Gastrocnemius medialis (tissue), 4 donors: ENCODE measurements at places on chromosomes 6 and 20. TPM values are rescaled to one million over a fixed set of nuclear protein-coding genes. Genes with fewer than 3 reads are reported as not detected.
A peak's percentile ranks its signal among the peaks of the same experiment; 100 is the strongest.

- no peak for DNase-seq
These were observed 6.7 kb downstream of the TMEM151B start for GRCh38 chr6:44276667-44277640.

- DNase-seq: peak; percentile 61
These were observed 54.3 kb upstream of the GMPR start for GRCh38 chr6:16184129-16184528.

- no peak for DNase-seq
These were observed 151.1 kb upstream of the BMP2 start for GRCh38 chr20:6616421-6616820.

DNA sequence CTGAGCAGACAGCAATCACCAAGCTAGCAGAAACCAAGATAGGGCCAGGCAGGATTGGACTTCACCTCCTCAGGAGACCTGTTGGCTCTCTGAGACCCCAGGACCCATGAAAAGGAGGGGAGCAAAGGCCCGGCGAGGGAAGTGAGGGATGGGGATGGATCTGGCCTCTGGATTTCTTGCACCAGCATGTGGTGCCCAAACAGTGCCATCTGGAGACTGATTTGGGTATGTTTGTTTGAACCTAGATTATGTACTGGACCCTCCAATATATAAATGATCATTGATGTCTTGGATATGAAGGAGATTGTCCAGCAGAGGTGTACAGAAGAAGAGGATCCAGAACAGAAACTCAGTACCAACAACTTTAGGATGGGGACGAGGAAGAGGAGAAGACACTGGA lies 83.4 kb upstream of the LY86 start:
- DNase-seq: no peak

DNA sequence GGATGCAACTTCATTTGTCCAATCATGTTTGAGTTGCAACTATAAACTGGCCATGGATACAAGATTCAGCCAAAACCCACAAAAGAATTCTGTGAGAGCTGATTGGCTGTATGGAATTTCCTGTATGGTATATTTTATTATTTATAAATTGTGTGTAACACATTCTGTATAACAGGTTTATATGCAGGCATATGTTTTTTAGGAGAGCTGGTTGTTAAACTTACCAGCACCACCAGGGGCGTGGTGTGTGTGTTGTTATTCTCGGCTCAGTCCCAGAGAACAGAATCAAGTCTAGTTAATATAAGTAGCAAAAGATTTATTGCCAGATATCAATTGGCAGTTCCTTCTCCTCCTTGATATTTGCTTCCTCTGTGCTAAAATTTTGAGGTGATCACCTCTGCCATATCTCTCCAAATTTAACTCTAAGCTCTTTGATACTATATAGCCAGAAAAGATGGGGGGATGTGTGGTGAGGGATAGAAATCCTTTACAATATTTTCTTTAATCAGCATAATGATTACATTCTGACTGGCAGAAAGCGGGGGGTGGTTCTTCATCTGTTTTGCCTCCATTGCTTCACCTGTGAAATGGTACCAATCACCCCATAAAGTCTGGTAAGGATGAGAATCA lies 22.9 kb downstream of the CNBD2 start:
- no peak for DNase-seq

DNA sequence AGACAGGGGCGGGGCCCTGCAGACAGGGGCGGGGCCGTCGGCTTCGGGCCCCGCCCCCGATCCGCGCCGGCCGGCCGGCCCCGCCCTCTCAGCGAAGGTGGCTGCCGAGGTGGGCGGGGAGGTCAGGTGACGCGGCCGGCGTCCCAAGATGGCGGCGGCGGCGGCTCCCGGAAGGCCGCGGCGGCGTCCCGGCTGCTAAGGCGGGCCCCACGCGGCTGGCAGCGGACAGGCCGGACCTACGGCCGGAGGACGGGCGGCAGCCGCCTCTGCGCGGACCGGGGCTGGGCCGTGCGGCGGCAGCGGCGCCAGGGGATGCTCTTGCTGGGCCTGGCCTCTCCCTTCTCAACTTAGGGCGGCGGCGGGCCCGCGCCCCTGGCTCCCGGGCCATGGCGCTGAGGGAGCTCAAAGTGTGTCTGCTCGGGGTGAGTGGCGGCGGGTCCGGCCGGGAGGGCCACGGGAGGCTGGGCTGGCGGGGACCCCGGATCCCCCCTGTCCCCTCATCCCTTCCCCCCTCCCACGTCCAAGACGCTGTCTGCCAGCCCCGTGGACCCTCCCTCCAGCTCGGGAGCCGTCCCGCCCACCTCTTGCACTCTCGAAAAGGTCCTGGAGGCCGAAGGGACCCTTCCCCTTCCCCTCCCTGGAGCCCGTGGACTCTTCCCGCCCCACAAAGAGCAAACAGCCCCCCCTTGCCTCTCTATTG lies at the start of gene RAB22A:
RAB22A (plus strand) TSS at position 125 of the 700 bp plus-strand sequence; CDS start at position 387, 262 bp downstream.
- peak; percentile 70 for DNase-seq

Gene GPR6
- not detected for total RNA-seq
